ENCODE measurements at places on chromosomes 1 and 21. TPM values are rescaled to one million over a fixed set of nuclear protein-coding genes. Genes with fewer than 3 reads are reported as not detected.

CSF3R gene
- total RNA-seq, result 0.15 TPM

IL19 gene
- total RNA-seq, result not detected

LRRC71 gene
- total RNA-seq, result not detected

GRIK3 gene
- not detected for total RNA-seq

CYP4Z1 gene
- not detected for total RNA-seq

OR2T35 gene
- under 0.01 TPM for total RNA-seq

BLACAT1 gene
- 1.0 TPM for total RNA-seq

GSTM3 gene
- total RNA-seq, result 85.6 TPM

LRRC39 gene
- total RNA-seq, result not detected

GUCA2A gene
- total RNA-seq, result not detected

TPM3 gene
- total RNA-seq, result 654 TPM

UBE4B gene
- total RNA-seq, result 45.8 TPM

MEX3A gene
- 7.1 TPM for total RNA-seq

GORAB gene
- total RNA-seq, result 9.7 TPM
